ENCODE measurements at places on chromosomes 3 and 15.

GRCh38 chr3:186614597-186615483 lies 2.0 kb downstream of the AHSG start:
- peak; percentile 43 for DNase-seq

- no peak for DNase-seq
Measured at GRCh38 chr3:135218304-135218703, 423.2 kb downstream of the EPHB1 start.

DNA sequence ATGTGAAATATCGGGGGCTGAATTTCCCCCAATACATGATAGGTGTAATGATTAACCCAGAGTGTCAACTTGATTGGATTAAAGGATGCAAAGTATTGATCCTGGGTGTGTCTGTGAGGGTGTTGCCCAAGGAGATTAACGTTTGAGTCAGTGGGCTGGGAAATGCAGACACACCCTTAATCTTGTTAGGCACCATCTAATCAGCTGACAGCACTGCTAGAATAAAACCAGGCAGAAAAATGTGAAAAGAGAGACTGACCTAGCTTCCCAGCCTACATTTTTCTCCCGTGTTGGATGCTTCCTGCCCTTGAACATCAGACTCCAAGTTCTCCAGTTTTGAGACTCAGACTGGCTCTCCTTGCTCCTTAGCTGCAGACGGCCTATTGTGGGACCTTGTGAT lies 247.8 kb downstream of the OTOL1 start:
- no peak for DNase-seq

- no peak for DNase-seq
Measured at GRCh38 chr3:23807424-23808015, 1.8 kb downstream of the UBE2E1 start.

DNA sequence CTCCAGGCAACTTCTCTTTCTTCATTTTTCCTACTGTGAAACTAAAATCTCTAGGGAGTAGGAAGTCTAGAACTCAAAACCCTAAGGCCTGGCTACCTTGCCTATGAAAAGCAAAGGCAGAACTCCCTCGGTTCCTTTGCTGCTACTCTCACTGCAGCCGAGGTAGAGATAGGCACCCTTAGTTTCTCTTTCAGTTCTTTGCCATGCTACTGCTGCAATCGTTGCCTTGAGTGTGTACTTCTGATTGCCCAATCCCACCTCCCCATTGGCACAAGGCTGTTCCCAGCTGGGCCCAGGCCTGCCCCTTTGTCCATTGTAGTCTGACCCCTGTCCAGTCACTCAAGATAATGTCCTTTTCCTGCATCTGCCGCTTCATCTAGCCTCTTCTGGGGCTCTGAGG lies 92.3 kb upstream of the MRPS22 start:
- DNase-seq, result no peak

DNA sequence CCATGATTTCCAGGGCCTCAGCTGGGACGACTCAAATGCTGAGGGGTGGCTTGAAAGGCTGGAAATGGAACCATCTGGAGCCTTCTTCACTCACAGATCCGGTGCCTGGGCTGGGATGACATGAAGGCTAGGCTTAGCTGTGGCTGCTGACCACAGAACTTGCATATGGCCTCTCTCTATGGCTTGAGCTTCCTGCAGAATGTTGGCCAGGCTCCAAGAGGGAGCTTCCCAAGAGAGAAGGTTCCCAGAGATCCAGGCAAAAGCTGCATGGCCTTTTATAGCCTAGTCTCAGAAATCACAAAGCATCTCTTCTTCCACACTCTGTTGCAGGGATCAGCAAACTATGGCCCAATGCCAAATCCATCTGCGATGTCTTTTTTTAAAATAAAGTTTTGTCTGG lies 44.8 kb downstream of the GATM start:
- DNase-seq, result no peak

DNA sequence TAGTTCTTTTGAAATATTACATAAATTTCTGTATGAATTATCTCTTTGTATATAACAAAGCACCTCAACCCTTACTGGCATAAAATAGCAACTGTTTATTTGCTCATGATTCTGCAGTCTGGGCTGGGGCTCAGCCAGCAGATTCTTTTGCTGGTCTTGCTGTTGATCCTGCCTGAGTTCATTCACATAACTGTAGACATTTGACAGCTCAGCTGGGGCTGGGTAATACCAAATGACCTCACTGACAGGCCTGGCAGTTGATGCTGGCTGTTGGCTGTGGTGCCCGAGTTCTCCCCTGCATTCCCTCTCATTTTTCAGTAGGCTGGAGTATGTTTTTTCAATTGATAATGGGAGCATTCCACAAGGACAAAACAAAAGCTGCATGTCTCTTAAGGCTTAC lies 449.9 kb upstream of the GOLIM4 start:
- no peak for DNase-seq

DNA sequence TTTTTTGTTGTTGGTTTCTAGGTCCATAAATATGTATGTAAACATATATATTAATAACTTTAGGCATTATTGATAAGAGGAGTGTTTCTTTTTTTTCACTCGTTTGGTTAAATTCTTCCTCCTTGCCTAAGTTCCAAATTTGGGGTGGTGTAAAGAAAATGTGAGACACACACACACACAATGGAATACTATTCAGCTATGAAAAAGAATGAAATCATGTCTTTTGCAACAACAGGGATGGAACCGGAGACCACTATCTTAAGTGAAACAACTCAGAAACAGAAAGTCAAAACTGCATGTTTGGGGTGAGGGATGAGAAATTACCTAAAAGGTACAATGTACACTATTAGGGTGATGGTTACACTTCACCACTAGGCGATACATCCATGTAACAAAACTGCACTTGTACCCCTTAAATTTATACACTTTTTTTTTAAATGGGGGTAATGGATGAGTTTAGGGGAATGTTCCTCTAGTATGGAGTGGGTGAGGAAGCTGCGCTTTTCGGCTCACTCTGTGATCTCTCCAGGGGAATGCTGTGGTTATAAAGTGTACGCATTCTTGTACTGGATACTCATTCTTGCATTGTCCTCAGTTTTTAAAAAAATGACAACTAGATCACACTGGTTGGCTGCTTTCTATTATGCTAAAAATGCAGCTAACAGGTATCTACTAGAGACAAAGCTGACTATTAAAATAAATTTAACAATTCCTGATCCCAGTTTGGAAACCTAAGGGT lies 50.8 kb upstream of the PPARG start:
- no peak for DNase-seq

- DNase-seq, result no peak
Measured at GRCh38 chr15:77541421-77542181, 91.1 kb downstream of the LINGO1 start.

DNA sequence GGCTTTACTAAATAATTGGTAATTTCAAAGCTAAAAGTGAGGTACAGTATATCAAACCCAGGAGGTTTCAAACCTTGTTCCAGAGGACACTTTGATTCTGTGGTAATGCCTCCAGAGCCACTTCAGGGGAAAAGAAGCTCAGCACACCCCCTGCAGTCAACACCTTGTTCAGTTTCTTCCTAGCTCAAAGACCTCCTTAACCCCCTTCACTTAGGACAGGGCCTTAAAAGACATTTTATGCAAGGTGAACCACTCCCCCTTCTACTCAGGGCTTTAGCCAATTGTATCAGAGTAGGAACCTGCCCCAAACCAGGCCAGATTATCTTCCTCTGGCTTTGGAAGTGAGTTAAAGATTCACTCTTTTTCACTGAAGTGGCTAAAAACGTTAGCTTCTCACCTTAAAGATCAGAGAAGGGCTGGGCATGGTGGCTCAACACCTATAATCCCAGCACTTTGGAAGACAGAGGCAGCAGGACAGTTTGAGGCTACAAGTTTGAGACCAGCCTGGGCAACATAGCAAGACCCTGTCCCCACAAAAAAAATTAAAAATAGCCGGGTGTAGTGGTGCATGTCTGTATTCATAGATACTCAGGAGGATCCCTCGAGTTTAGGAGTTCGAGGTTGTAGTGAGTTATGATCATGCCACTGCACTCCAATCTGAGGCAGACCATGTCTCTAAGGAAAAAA lies 3.4 kb downstream of the DENND6A start:
- no peak for DNase-seq

GRCh38 chr3:174162550-174162949 lies 696.6 kb upstream of the NAALADL2 start:
- DNase-seq, result no peak

DNA sequence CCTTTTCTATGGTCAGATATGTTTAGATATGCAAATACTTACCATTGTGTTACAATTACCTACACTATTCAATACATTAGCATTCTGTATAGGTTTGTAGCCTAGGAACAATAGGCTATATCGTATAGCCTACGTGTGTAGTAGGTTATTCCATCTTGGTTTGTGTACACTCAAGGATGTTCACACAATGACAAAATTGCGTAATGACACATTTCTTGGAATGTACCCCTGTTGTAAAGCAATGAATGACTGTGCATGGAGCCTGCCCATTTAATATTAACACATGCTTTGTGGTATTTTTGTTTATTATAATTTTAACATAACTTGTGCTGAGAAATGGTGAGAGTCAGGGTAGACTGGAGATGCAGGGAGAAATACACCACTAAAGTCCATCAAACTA lies 154.9 kb downstream of the LEKR1 start:
- DNase-seq, result no peak

GRCh38 chr15:26670116-26670515 lies 102.8 kb downstream of the GABRB3 start:
- DNase-seq, result no peak

- no peak for DNase-seq
Measured at GRCh38 chr3:120708408-120708807, 26.4 kb upstream of the HGD start.

- no peak for DNase-seq
Measured at GRCh38 chr3:44939581-44940036, 36.4 kb downstream of the ZDHHC3 start.

DNA sequence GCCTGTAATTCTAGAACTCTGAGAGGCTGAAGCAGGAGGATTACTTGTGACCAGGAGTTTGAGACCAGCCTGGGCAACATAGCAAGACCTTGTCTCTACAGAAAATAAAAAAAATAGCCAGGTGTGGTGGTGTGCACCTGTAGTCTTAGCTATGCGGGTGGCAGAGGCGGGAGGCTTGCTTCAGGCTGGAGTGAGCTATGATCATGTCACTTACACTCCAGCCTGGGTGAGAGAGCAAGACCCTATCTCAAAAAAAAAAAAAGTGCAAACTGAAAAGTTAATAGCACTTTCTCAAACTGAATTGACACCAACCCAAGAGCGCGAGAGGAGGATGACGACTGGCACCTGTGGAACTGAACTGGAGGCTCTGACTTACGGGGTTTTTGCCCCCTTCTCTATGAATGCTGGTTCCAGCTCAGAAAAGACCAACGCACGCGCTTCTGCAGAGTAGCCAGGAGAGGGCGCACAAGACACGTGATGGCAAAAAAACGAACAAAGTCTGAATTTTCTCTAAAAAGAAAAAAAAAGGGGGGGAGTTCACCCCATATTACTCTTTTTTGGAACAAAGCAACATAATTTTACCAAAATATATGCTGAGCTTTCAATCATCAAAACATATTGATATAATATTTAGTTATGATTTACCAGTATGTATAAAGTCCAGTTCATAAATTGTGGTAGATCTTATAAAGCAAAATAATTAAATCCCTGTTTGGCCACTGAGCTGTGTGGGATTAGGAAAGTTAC lies 23.7 kb downstream of the CFAP92 start:
- no peak for DNase-seq

GRCh38 chr3:132381348-132381944 lies 35.9 kb upstream of the DNAJC13 start:
- DNase-seq, result no peak

- no peak for DNase-seq
Measured at GRCh38 chr3:58111513-58112184, 99.1 kb downstream of the DNASE1L3 start.

DNA sequence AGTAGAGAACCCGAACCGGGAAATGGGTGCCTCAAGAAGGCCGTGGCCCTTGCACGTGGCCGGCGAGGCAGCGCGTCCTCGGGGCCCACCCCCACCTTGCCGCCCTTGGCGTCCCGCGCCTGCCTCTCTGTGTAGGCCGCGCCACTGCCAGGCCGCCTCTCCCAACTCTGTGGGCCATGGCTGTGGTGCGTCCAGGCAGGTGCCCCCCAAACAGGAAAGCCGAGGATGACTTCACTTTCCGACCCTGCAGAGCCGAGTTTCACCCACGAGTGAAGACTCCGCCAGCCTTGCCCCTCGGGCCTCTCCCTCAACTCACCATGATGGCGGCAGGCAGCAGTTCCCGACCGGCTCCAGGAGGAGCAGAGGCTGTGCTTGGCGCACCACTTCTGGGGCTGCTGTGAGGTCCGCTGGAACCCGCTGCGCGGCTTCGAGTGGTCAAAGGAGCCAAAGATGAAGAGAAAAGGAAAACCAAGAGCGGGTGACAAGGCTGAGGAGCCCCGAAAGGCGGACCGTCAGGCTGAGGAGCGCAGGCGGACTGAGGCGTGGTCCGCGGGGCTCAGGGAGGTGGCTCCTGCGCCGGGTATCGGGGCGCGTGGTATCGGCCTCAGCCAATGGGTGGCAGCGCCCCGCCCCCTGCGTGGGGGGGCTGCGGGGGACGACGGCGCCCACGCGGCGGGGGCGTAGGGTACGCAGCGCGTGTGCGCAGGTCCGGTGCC lies at the start of gene DAZL:
Gene DAZL, minus strand, starts transcription at position 537 of the 716 bp plus-strand sequence. Its CDS starts 218 bp downstream, at position 319.
- DNase-seq, result no peak

GRCh38 chr3:25033407-25034029 lies 394.5 kb upstream of the RARB start:
- no peak for DNase-seq

DNA sequence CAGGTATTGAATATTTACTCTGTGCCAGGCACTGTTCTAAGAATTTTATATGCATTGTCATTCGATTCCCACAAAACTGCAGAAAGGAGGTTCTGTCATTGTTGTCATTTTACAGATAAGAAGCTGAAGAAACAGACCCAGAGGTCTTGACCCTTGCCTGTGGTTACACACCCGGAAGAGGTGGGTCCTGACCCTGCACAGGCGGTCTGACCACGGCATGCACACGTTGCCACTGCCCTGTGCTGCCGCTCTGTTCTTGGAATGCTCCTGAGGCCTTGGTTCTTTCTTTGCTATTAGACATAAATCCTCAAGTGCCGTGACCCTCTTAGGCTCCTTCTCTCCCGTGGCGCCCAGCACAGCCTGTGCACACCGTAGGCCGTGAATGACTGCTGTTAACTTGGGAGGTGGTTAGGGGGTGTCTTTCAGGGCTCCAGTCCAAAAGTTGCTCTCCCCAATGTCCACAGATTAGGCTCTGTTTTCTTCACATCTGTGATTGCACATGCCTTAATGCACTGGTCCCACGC lies 74.1 kb upstream of the PLXNA1 start:
- no peak for DNase-seq

GRCh38 chr3:197444793-197445379 lies 110.9 kb downstream of the BDH1 start:
- no peak for DNase-seq

All from DMS 273 treated with DMSO at 0.1 percent for 48 hours (cell line).